Activated naive CD4-positive, alpha-beta T cell treated with anti-CD3 and anti-CD28 coated beads, Interleukin-2, amount 50 U/mL, for 16 hours (primary cell): ENCODE measurements at places on chromosomes 11 and 22.
A peak's percentile ranks its signal among the peaks of the same experiment; 100 is the strongest.

DNA sequence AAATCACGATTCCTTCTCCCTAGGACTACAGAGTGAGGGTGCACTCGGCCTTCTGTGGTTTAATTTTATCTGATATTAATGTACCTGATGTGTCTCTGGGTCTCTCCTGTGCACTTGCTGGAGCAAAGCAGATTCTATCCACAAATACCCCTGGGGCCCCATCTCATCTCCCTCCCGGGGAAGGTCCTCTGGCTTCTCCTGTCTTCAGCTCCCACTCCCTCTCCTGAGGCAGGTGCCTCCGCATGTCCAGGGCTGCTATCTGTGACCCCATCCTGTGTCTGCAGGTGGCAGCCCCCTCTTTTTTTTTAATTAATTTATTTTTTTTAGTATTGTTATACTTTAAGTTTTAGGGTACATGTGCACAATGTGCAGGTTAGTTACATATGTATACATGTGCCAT lies 558.7 kb downstream of the BRD1 start:
- no peak for DNase-seq

- no peak for DNase-seq
Observed at GRCh38 chr11:109894242-109894641, 198.9 kb upstream of the ZC3H12C start.

GRCh38 chr22:36027579-36027934 lies 1.1 kb downstream of the RBFOX2 start:
- DNase-seq: peak; percentile 12

GRCh38 chr11:107430525-107430924 lies 27.1 kb downstream of the CWF19L2 start:
- no peak for DNase-seq
